Activated naive CD8-positive, alpha-beta T cell treated with anti-CD3 and anti-CD28 coated beads, Interleukin-2, amount 10 ng/mL, durations not matched to agents 7 days and 5 days (primary cell): ENCODE measurements at places on chromosomes 3 and 15.

GRCh38 chr3:72171463-72171881 is 386.5 kb upstream of the PROK2 start:
- no peak for DNase-seq

DNA sequence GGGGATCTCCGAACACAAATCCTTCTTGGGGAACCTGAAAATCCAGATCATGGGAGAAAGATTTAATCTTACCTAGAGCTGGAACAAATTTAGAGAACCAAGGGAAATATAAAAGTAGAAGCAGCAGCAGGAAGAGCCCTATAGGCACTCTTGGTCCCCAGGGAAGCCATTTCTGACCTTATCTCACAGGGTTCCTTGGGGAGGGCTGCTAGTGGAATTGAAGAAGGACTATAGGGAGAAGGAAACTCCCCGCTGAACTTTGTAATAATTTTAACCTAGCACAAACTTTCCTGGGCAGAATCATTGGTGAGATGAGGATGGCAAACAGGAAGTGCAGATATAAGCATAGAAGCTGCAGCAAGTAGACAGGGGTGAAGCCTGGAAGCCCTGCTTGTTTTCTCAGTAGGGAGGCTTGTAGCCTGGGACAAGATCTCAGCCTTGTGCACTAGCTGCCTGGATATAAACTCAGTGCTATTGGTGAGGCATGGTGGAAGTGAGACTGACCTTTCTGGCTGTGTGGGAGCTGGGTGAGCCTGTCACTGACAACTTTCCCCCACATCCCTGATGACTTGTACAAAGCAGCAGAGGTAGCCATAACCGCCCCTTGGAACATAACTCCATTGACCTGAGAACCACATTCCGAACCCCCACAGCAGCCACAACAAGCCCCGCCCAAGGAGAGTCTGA is 343.0 kb upstream of the TGFBR2 start:
- no peak for DNase-seq

- DNase-seq = peak; percentile 46
Measured at GRCh38 chr3:42556089-42556632, 25.6 kb downstream of the SEC22C start.

- DNase-seq = no peak
Measured at GRCh38 chr3:27224197-27224596, 145.0 kb downstream of the NEK10 start.

- peak; percentile 72 for DNase-seq
Measured at GRCh38 chr3:19146685-19147650, 1.3 kb upstream of the KCNH8 start.

- DNase-seq = no peak
Measured at GRCh38 chr15:29031502-29032228, 145.9 kb downstream of the APBA2 start.

DNA sequence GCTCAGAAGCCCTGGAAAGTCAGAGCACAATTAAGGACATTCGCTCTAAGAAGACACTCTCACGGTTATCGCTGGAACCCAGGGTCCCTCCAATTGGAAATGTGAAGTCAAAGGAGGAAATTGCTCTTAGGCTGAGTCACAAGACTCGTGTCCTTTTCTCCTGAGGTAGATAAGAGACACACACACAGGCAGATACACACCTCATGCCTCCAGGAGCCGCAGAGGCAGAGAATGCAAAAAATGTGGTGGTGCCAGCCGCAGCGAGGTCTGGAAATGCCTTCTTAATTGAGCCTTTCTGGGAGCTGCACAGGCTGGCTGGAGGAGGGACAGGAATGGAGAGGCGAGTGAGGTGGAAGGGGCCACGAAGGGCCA is 189.3 kb downstream of the OPA1 start:
- DNase-seq = no peak

- DNase-seq = no peak
Measured at GRCh38 chr3:138389841-138390581, 41.6 kb downstream of the MRAS start.

GRCh38 chr3:193711964-193712598 is 119.1 kb downstream of the OPA1 start:
- DNase-seq = no peak

DNA sequence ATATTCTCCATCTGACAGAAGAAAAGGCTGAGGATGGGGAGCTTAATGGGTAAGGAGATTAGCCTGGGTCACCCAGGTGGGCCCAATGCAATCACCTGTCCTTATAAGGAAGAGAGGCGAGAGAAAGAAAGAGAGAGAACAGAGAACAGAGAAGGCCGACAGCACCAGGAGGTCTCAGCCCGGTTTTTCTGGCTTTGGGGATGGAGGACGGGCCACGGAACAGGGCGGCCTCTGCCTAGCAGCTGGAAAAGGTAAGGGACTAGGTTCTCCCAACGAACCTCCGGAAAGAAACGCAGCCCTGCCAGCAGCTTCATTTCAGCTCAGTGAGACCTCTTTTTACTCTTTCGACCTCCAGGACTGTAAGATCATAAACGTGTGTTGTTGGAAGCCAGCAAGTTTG is 196.0 kb upstream of the LYSMD4 start:
- no peak for DNase-seq

DNA sequence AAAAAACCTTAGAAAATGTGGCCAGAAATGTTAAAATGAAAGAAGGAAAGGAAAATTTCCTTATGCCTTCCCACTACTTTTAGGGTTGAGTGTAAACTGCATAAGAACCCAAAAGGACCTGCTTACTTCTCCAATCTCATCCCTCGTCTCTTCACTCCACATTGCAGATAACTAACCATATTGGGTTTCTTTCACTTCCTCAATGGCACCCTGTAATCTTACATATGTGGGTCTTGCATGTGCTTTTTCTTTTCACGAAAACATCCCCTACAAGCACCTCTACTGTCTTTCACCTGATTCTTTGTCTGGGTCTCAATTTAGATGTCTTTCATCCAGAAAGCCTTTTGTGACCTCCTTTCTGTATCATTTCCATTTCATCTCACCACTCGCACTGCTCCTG is 23.1 kb downstream of the EOMES start:
- DNase-seq = no peak

GRCh38 chr3:148211725-148212124 is 486.0 kb upstream of the AGTR1 start:
- DNase-seq = no peak

DNA sequence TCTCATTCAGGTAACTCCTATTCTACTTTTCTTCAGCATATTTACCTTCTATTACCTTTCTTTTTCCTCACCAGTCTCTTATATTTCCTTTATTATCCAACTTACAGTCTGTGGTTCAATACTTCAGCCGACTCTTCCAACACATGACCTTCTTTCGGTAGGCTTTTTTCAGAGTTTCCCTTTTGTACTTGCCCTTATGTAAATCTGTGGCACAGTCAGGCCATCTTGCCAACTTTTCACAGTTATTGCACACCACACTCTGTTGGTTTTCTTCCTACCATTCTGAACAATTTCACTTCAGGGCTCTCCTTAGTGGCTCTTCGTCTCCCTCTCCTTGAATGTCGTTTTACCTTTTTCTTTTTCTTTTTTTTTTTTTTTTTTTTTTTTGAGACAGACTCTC is 427.8 kb downstream of the LPP start:
- DNase-seq = no peak

DNA sequence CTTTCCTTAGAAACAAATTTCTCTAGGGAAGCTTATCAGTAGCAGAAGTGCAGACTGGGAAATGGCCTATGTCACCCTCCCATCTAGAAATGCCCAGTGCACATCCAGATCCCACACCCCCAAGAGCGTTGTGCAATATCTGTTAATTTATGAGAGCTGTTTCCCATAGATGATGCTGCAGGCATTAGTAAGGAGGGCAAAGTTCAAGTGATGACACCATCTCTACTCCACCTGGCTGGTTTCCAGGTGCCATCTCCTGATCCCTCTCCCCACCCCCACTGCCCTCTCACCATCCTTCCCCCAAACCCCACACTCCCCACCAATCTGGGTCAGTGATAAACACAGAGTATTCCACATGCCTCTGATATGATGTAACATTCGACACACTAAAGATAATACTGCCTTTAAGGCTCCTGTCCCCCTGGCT is 39.4 kb downstream of the AGTR1 start:
- no peak for DNase-seq

DNA sequence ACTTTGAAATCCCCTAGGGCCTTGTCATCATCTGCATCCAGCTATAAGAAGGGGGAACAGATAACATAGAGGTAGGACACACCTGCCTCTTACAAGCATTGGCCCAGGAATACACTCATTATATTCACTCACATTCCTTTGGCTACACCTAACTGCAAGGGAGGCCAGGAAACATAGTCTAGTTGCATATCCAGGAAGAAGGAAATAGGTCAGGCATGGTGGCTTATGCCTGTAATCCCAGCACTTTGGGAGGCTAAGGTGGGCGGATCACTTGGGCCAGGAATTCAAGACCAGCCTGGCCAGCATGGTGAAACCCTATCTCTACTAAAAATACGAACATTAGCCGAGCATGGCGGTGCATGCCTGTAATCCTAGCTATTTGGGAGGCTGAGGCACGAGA is 48.8 kb downstream of the GTPBP8 start:
- no peak for DNase-seq

- no peak for DNase-seq
Measured at GRCh38 chr3:196054661-196055060, 27.2 kb downstream of the TFRC start.

DNA sequence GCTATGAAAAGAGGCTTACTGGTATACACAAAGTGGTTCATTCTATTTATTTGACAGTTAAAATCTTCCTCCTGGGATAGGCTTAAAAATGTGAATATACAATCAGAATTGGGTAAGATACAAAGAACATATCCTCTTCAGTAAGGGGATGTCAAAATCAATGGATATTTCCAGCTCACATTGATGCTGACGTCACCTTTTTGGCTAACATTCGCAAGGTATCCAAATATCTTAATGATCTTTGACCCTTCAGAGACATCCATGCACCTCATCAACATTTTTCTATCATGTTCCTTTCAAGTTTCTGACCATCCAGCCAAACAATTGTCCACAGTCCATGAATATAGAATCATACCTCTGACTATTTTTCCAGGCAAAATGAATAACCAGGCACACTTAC is 697.3 kb downstream of the NR2F2 start:
- DNase-seq = no peak

DNA sequence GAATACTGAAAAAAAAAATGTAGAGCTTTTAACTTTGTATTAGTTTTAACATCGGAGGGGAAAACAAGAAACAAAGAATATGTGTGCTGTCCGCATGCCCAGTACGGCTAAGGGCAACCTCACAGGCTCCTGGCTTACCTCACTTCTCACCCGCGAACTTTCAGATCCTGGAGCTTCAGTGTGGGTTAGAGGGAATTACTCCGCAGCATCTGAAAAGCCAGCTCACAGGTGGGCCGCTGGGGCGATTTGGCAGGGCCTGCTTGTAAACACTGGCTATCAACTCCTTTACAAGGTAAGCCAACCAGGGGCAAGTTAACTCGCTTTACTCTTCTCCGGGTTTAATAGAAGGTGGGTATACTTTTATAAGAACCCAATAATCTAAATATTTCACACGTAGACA is 152.7 kb upstream of the ICE2 start:
- DNase-seq = no peak

GRCh38 chr3:32334675-32335074 is 57.0 kb upstream of the CMTM7 start:
- DNase-seq = peak; percentile 50

GRCh38 chr3:93867425-93867824 is 106.3 kb downstream of the PROS1 start:
- no peak for DNase-seq

GRCh38 chr3:197734667-197735318 is 1.9 kb downstream of the RUBCN start:
- no peak for DNase-seq

GRCh38 chr15:31405200-31405920 is 78.7 kb downstream of the KLF13 start:
- DNase-seq = no peak

GRCh38 chr15:101017093-101017754 is 98.1 kb downstream of the LRRK1 start:
- DNase-seq = no peak

- no peak for DNase-seq
Measured at GRCh38 chr3:144317961-144318360, 346.3 kb downstream of the DIPK2A start.

DNA sequence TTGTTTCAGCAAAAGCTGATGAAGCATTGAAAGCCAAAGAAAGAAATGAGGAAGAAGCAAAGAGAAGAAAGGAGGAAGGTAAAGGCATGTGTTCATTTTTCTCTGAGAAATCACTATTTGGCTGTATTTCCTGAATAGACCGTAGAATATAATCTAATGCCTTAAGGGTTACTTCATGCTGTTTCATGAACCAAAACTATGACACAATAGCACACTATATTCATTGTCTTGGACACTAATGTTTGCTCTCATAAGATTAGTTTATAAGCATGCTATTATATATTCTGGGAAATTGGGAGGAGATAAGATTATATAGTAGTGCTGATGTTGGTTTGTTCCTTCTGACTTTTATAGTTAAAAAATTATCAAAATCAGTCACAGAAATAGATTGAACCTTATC is 110.1 kb upstream of the MLF1 start:
- no peak for DNase-seq

DNA sequence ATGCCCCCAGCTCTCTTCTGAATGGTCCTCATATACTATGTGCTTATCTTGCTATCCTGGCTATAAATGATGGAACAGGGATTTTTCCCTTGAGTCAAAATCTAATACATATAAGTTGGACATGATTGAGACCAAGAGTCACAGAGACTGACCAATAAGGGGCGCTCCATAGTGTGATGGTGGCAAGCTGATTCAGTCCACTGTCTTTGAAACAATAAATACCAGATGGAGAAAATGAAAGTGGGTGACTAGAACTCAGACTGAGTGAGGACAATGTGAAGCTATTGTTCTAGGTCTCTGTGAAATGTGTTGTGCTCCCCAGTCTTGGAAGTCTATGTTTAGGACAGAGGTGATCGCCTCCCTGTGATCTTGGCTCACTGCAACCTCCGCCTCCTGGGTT is 10.6 kb upstream of the FSTL1 start:
- no peak for DNase-seq

DNA sequence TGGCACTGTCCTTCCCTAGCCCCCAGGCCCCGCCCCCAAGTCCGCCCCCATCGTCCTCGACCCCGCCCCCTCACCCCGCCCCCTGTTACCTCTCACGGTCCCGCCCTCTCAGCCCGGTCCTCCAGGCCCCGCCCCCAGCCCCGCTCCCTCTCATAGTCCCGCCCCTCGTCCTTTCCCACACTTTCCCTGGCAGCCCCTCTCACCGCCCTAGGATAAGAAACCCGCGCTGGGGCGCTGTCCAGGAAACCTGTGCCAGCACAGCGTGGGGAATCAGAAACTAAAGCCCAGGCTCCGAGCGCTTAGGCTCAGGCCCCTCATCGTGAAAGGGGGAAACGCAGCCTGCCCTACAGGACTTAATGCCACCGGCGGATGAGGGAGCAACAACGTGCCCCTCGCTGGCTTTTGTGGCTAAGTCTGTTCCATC is 20.9 kb downstream of the TRPM1 start:
- DNase-seq = peak; percentile 55

GRCh38 chr3:181899702-181900101 is 188.0 kb downstream of the SOX2 start:
- no peak for DNase-seq

- DNase-seq = no peak
Measured at GRCh38 chr3:194497799-194498575, 11.2 kb upstream of the ATP13A3 start.
